Fibroblast of the conjunctiva (primary cell): ENCODE measurements at places on chromosomes 12 and 14.

DNA sequence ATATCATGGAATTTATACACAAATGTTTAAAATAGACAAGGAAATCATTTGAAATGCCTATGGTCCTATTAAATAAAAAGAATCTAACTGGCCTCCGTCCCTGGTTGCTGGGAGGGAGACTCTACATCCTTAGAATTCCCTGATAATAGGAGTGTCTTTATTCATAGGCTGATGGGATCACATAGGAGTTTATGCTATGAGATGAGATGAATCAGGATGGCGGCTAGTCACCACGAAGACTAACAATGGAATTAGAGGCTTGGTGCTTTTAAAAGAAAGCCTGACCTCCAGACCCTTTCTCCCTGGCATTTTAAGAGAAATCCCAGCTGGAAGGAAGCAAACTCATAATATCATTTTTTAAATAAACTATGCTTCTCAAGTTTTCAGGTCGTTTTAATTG is 69.7 kb downstream of the SEC23A start:
- no peak for DNase-seq

DNA sequence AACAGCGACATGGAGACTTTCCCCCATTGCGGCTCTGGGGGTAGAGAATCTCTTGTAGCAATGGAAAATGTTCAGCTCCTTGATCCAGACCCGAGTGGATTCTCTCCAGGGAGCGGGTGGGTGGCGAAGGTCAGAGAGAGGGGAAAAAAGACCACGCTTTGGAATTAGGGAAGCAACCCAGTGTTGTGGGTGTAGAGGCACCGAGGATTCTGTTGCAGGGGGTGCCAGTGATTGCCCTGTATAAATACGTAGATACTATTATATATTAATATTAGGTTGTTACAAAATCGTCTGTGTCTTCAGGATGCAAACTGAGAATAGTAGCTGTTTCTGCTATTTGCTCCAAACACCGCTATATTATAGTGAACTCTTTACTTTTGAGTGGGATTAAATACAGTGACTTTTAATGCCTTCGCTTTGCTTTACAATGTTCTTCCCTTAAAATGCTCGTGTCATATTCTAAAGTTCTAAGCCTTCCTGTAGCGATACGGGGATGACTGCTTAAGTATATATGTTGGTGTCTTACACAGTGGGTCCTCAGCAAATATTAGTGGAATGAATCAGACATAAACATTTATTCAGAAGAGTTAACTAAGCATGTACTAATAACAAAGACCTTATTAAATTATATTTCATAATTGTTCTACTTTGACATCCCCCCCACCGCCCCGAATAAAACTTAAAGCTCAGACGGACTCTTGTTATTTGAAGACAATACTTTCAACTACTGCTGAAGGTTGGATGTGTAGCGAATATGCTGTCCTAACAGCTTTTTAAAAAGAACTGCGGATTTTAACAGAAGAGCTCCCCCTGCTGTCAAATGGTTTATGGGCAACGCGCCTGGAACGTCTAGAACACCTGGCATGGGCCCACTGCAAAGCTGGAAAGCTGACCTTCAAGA is 136.4 kb upstream of the KRAS start:
- DNase-seq, result peak; percentile 87

- no peak for DNase-seq
These were observed 2.5 kb upstream of the RAP1B start for GRCh38 chr12:68608191-68608590.

GRCh38 chr14:104168603-104169002 is 30.2 kb downstream of the KIF26A start:
- no peak for DNase-seq

DNA sequence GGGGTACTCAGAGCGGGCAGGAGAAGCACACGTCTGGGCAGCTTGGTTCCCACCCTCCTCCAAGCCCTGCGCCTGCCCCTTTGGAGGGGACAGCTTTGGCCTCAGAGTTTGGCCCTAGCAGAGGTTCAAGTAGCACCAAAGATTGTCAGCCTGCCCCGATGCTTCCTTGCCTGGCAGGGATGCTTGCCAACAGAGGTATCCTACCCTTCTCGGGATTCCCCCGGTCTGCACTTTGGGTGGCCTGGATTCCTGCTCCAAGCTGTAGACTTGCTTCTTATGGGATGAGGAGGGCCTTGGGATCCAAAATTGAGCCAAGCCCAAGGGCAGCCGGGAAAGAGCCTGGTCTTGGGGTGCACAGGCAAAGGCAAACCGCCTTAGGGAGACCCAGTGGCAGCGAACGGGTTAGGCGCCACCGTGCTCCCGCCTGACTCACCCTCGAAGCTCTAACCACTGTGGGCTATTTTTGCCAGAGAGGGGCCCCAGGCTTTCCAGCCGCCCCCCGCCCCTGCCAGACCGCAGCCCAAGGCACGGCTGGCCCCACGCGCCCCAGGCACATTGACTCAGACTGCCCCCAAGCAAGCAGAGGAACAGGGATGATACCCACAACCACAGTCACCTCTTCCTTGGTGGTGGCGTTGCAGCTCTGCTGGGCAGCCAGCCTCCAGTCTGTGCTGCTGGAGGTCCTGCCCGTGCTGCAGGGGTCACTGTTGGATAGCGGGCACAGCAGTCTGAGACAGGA is 847 bp upstream of the WNT10B start:
- DNase-seq, result no peak

DNA sequence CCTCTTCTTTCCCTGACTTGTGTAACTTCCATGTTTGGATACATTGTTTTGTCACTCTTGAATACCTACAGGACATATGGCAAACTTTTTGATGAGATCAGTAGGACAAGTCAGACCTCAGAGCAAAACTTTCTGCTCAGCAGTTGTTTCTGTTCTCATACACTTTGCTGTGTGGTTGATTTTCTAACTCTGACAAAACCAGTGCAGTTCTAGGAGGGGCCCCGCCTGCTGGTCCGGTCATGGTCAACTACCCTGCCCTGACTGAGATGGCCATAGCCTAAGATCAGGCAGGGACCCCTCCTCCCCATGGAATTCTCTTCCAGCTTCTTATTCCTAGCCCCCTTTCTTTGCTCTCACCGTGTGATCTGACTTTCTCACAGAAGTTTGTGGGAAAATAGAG is 92.8 kb downstream of the OTOGL start:
- DNase-seq, result no peak

- DNase-seq, result peak; percentile 94
These were observed 117.6 kb downstream of the SCARB1 start for GRCh38 chr12:124745891-124746570.
